ENCODE measurements at places on chromosomes 4 and X. TPM values are rescaled to one million over a fixed set of nuclear protein-coding genes. Genes with fewer than 3 reads are reported as not detected.

Gene NSDHL
- polyA plus RNA-seq: 28.2 TPM

DNA sequence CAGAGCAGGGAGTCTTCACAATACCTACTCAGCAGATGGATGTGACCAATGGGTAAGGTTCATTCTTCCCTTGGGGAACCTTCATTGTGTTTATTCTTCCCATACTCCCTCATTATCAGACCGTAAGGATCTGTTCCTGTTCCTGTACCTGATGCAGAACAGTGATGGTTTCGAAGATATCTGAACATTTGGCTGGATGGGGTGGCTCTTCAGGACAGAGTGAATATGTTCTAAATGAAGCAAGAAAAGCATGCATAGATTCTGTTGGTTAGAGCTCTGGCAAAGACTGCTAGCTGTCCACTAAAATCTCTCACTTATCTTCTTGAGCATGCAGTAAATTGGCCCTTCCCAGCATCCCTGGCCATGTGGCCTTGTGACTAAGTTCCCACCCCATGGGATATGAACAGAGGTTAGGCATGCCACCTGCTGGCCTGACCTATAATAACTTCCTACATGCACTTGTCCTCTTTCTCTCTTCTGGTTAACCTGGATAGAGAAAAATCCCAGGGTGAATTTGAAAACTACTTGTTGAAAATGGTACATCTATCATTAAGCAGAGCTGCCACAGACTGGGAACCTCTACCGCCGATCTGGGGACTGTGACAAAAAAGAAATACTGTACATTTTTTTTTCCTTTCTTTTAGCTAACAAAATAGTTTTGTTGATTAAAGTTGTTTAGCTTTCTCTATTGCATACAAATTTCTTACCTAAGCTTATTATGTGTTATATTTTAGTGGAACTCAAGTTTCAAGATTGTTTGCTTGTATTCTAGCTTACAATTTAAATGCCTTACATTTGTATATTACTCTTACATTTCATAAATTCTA, 60.0 kb upstream of the BANK1 start:
- peak; percentile 81 for DNase-seq

GRCh38 chr4:128636906-128637305, 172.6 kb upstream of the JADE1 start:
- DNase-seq: peak; percentile 49

Gene DDX60
- 0.45 TPM for polyA plus RNA-seq

All from GM23338 (cell line).